NCI-H1417 (cell line): ENCODE measurements at places on chromosomes 3 and 15.
A peak's percentile ranks its signal among the peaks of the same experiment; 100 is the strongest.

GRCh38 chr3:176951144-176951543 is 246.1 kb downstream of the TBL1XR1 start:
- DNase-seq, result no peak

- no peak for DNase-seq
These were observed 41.7 kb downstream of the PAQR5 start for GRCh38 chr15:69340243-69340900.

GRCh38 chr3:169266986-169267385 is 396.5 kb downstream of the MECOM start:
- no peak for DNase-seq

DNA sequence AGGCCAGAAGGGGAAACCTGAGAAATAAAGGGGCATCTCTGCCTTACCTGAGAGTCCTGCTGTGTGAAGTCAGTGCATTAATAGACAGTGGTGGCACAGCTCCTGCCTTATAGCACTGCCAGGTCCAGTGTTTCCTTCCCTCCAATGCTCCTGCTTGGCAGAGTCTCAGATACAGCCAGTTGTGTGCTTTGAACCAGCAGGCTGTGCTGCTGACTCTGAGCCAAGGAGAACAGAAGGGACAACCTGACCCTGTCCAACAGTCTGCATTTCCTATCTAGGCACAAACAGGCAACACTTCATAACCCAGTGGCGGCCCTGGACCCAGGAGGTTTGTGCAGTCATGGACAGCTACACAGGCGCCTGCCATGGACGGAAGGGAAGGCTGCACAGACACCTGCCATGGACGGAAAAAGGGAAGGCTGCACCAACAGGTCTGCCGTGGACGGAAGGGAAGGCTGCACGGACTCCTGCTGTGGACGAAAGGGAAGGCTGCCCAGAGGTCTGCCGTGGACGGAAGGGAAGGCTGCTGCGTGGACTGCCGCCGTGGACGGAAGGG is 33.9 kb upstream of the PLXNA1 start:
- DNase-seq, result no peak

GRCh38 chr3:110788794-110789193 is 282.8 kb upstream of the NECTIN3 start:
- no peak for DNase-seq

DNA sequence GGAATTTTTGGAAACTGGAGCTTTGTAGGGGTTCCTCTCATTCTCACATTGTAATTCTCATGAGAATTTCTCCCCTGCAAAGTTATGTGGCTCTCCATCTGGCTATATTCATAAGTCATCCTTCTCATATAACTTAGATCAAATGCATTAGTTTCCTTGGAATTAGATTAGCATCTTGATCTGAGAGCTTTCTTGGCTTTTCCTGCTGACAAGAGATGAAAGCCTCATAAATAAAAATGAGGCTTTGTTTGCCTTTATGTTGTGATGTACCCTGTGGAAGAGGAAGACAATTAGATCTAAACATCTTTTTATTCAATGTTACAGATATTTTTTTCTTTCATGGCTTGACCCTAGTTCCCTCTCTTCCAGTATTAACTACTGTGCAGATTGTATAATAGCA is 165.4 kb upstream of the ZPLD1 start:
- no peak for DNase-seq

DNA sequence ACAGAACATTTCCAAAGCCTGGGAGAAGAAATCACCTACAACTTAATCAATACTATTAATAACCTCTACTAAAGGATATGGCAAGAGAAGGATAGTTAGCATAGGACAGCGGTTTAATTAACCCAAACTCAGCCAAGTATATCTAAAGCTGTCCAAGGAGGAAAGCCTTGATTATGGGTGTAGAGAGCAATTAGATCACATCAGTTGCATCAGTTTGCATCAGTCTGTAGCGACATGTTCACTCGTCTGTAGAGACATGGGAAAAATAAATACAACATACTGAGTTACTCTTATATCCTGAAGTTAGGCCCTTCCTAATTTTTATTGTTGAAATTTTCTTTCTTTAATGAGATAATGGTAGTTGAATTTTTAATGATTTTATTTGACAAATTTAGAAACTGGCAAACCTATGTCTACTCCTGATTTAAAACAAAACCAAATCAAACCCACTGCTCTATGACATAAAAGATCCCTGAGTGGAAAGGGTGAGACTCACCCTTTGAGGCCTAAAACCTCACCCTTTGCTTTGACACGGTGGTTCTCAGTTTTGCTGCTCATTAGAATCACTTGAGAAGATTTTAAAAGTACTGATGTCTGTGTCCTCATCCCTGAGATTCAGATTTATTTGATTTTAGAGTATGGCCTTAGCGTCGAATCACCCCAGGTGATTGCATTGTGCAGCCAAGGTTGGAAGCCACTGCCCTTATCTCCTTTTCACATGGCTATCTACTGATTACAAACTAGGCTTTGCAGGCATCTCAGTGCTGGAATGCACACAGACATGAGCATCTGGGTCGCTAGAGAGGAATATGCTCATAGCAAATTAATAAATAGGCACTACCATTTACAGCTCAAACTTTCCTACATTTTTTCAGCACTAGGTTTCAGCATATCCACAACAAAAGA is 2.8 kb upstream of the CLRN1 start:
- no peak for DNase-seq

GRCh38 chr3:39000008-39000450 is 51.7 kb downstream of the SCN11A start:
- peak; percentile 60 for DNase-seq

GRCh38 chr3:194964809-194965208 is 279.1 kb downstream of the FAM43A start:
- no peak for DNase-seq
